ENCODE measurements at places on chromosomes 7 and 10.

DNA sequence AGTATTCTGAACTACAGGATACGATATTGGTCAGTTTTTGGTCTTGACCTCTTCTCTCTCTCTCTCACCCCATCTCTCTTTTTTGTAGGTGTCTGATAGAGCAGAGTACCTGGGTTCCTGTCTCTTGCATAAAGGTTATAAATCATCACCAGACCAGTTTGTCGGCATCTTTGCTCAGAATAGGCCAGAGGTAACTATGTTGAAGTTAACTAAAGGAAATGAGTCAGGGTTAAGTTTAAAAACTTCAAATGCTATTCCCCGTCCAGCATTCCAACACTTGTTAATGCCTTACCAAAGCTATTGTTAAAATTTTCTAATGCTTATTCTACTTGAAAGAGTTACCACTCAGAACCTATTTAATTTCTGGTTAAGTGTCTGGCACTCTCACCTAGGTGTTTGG is 30.7 kb downstream of the ACSL5 start:
- no peak for DNase-seq

GRCh38 chr10:17138460-17139042 is 8.9 kb upstream of the CUBN start:
- no peak for DNase-seq

GRCh38 chr7:45543473-45543872 is 30.7 kb upstream of the ADCY1 start:
- DNase-seq, result no peak

- no peak for DNase-seq
These were observed 209.6 kb downstream of the EMX2 start for GRCh38 chr10:117752103-117752502.

GRCh38 chr10:50503661-50504320 is 120.0 kb downstream of the SGMS1 start:
- no peak for DNase-seq

GRCh38 chr7:82375129-82375528 is 68.4 kb downstream of the CACNA2D1 start:
- DNase-seq, result no peak

- no peak for DNase-seq
These were observed 5.6 kb downstream of the GPR15LG start for GRCh38 chr10:84179059-84179710.

DNA sequence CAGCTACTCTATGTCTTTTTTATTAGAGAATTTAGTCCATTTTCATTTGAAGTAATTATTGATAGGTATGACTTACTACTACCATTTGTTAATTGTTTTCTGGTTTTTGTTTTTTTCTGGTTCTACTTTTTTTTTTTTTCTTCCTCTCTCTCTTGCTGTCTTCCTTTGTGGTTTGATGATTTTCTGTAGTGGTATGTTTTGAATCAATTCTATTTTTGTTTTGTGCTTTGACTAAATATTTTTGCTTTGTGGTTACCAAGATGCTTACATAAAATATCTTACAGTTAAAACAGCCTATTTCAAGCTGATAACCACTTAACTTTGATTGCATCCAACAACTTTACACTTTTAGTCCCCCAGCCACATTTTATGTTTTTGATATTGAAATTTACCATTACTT is 3.3 kb upstream of the OR2F2 start:
- no peak for DNase-seq

GRCh38 chr10:132459301-132460003 is 62.5 kb downstream of the PWWP2B start:
- DNase-seq, result no peak

- DNase-seq, result no peak
These were observed 166.2 kb upstream of the YAE1 start for GRCh38 chr7:39399986-39400385.

GRCh38 chr10:84214046-84214572 is 11.2 kb downstream of the LRIT2 start:
- no peak for DNase-seq

- no peak for DNase-seq
These were observed 125.7 kb upstream of the ZNF438 start for GRCh38 chr10:31157123-31158010.

- DNase-seq, result no peak
These were observed 32.7 kb upstream of the SRGN start for GRCh38 chr10:69055241-69055640.

DNA sequence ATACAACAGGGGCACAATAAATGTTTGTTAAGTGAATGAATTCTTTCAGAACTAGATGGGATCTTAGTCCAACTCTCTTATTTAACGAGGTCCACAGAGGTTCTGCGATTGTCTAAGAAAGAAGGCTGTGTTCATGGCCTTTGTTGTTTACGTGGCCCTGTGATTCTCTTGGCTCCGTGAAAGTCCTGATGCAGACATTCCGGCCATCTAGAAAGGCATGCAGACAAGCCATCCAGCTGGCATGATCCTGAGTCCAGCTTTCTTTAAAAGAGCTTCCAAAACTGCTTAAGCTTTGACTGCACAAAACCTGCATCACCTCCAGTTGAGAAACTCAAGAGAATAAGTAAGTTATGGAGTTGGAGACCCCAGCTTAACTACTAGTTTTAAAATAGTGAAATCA is 26.0 kb downstream of the EGFR start:
- no peak for DNase-seq

DNA sequence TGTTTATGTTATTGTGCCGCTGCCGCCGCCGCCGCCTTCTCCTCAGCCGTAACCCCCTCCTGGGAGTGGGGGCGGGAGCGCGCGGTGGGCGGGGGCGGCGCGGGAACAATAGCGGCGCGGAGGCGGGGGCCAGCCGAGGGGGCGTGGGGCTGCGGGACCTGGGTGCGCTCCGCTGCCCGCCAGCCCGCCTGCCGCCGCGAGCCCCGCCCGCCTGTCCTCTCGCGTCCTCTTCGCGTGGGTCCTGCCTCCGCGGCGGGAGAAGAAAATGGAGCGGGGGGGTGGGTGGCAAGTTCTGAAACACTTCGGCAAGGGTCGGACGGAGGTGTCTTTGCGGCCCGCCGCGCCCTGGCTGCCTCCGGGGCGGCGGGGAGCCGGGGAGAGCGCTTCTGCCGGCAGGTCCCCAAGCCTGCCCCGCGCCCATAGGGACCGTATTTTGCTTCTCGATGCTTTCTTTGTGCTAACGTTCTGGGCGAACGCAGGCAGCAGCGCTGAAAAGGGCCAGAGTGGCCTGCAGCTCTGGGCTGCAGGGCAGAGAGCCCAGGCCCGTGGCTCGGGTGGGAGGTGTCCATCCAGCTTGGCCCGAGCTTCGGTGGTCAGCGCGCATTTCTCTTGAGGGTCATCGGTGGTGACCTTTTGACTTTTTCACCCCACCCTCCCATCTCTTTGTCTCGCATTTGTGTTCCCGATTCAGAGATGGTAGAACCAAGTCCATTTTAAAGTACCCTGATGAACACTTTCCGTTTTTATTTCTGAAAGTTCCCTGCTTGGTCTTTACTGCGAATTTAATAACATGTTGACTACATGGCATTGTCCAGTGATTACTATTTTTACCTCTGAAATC is 613 bp downstream of the MAPK8 start:
- DNase-seq, result peak; percentile 73

DNA sequence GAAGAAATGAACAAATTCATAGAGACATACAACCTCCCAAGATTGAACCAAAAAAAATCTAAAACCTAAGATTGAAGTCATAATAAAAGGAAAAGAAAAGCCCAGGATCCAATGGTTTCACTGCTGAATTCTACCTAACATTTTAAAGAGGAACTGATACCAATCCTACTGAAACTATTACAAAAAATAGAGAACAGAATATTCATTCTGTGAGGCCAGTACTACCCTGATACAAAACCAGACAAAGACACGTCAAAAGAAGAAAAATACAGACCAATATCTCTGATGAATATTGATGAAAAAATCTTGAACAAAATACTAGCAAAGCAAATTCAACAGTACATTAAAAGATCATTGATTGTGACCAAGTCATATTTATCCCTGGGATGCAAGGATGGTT is 128.5 kb upstream of the STEAP1 start:
- no peak for DNase-seq

GRCh38 chr10:97771055-97771891 is 526 bp downstream of the SFRP5 start:
- no peak for DNase-seq

- no peak for DNase-seq
These were observed 495.9 kb upstream of the POT1 start for GRCh38 chr7:125425506-125425905.

DNA sequence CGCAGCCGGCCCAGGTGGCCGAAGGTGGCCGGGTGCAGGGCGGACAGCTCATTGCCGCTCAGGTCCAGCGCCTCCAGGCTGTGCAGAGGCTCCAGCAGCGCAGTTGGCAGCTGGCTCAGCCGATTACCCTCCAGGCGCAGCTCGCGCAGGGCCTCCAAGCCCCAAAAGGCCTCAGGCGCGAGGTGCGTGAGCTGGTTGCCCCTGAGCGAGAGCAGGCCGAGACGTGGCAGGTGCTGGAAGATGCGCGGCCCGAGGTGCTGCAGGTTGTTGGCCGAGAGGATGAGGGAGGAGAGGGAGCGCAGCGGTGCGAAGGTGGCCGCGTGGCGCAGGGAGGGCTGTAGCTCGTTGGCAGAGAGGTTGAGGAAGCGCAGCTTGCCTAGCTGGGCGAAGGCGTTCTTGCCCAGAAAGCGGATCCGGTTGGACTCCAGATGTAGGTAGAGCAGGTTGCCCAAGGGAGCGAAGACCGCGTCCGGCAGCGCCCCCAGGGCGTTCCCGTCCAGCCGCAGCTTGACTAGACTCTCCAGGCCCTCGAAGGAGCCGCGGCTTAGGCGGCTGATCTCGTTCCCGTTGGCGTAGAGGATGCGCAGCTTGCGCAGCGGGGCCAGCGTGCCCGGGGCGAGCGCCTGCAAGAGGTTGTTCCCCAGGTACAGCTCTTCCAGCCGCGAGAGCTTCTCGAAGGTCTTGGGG is 923 bp downstream of the TRIL start:
- DNase-seq, result no peak

DNA sequence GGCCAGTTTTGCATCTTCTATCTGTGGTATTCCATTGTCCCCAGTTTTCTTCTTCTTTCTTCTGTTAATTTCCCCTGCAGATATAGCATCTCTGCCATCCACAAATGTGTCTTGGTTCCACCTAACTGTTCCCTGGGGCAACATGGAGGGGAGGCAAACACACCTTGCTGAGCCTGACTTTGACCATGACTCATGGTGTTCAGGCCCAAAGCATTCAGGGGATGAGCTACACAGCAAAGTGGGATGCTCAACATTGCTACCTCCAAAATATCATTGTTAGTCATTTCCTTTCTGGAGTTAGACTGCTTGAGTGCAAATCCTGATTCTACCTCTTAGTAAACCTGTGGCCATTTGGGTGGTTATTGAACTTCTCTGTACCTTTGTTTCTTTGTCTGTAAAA is 542.7 kb downstream of the LRMDA start:
- DNase-seq, result no peak

- no peak for DNase-seq
These were observed 578.5 kb downstream of the GALNT17 start for GRCh38 chr7:71710442-71710841.

DNA sequence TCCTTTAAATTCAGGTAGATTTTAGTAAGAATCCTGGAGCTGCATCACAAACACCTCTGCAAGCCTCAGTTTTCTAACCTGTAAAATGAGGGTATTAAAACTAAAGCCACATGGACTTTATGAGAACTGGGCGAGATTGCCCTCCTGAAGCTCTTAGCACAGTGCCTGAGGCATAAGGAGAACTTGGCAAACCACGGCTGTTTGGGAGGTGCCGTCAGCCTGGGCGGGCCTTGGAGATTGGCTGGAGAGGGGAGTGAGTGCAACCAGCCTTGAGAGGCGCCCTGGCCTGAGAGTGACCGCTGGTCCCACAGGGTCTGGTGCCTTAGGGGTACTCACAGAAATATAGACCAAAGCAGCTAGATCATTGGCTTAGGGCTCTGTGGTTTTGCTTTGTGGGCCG is 5.4 kb upstream of the TNS3 start:
- DNase-seq, result no peak
